ENCODE measurements at places on chromosomes 12 and 14.

DNA sequence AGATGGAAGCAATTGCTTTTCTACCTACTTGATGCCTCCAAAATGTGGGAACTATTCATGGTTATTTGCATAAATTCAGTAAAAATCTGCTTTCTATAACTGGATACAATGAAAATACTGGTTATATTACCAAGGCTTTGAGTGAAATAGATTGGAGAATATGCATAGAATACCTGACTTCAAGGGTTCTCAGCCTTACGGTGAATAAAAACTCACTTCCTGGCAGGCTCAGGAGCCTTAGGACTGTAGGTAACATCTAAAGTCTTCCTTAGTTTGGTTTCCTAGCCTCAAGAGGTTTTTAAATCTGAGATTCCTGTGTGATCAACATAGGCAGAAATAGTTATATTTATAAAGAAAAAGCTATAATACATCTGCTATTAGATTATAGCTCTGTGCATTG lies 158.6 kb downstream of the SLC41A2 start:
- DNase-seq, result no peak

- DNase-seq, result no peak
These were observed 427 bp upstream of the TMEM120B start for GRCh38 chr12:121712190-121712460.

DNA sequence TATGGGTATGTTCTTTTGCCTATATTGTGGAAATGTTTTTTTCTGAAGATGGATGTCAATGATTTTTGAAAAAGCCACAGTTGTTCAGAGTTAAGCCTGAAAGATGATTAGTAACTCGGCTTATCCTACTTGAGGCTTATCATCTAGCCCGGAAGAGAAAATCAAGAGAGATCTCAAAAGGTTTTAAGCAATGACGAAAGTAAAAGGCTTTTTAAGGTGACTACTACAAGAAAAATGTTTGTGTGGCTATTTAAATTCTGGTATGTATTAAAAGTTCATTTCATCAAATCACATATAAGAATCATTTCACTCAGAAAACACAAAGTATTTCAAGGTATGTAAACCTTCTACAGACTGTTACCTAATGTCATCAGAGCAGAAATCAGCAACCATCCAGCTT lies 40.2 kb downstream of the HEATR5A start:
- DNase-seq, result no peak

DNA sequence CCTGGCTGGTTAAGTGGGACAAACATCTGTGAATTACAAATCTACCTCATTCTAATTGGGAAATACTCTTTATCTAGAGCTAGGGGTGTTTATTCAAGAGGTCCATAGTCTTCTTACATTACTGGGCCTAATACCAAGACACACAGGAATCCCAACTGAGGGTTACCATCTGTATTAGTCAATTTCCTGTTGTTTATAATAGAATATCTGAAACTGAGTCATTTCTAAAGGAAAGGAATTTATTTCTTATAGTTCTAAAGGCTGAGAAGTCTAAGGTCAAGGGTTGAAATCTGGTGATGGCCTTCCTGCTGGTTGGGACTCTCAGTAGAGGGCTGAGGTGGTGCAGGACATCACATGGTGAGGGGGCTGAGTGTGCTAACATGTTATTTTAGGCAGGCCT lies 36.0 kb downstream of the RTRAF start:
- no peak for DNase-seq

GRCh38 chr14:60882219-60882618 lies 98.7 kb downstream of the TRMT5 start:
- no peak for DNase-seq

GRCh38 chr14:79938185-79938584 lies 273.1 kb downstream of the DIO2 start:
- DNase-seq, result no peak

GRCh38 chr14:94864387-94865195 lies 94.7 kb upstream of the GSC start:
- no peak for DNase-seq

DNA sequence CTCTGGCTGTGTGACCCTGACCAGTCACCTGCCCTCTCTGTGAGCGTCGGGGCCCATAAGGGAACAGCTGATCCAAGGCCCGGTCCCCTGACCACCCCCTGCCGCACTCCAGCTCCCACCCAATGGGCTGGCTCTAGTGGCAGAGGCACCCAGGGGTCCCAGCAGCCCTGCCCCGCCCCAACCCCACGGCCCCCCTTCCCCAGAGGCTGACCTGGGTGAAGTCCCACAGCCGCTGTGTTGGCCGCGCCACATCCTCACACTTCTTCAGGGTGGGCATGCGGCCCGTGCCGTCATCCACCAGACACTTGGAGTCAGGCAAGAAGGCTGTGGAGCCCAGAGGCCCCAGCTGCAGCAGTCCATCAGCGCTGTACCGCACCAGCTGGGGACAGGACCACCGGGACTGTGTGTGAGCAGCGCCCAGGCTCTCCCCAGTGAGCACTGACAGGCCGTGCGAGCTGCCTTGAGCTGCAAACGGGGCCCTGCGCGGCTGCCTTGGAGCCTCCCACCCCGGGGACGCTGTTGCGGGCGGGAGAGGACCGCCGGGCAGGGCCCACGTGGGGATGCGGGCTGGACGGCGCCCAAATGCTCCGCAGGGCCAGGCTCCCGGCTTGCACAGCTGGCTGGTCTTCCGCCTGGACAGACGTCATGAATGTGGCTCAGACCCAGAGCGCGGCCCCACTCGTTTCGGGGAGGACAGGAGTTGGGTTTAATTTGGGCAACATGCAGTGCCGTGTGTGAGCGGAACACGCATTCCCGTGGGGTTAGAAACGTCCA lies 53.5 kb downstream of the NOC4L start:
- no peak for DNase-seq

All from AML-193 (cell line).